ENCODE measurements at places on chromosomes 16 and 17. TPM values are rescaled to one million over a fixed set of nuclear protein-coding genes. Genes with fewer than 3 reads are reported as not detected.

DNA sequence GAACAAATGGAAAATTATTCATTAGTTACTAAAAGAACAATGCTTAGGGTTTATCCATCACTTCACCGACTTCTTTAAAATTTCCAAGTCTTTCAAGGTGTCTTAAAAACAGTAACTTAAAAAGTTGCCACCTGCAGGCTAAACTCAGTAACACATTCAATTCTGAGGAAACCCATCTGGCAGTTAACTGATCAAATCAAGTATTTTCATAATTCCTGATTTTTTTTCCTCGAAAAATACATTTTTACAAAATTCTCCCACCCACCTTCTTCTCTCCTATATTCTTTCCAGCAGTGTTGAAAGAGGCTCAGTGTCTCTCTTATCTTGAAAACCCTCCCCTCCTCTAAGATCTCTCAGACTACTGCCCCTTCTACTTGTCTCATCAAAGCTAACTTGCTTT is 29.9 kb downstream of the PARN start:
- no peak for DNase-seq

- DNase-seq = no peak
These were observed 97.8 kb downstream of the CLEC16A start for GRCh38 chr16:11042191-11042590.

GRCh38 chr16:21646091-21646490 is 6.3 kb downstream of the IGSF6 start:
- DNase-seq = no peak

GRCh38 chr16:82119405-82119804 is 50.6 kb downstream of the MPHOSPH6 start:
- DNase-seq = no peak

DNA sequence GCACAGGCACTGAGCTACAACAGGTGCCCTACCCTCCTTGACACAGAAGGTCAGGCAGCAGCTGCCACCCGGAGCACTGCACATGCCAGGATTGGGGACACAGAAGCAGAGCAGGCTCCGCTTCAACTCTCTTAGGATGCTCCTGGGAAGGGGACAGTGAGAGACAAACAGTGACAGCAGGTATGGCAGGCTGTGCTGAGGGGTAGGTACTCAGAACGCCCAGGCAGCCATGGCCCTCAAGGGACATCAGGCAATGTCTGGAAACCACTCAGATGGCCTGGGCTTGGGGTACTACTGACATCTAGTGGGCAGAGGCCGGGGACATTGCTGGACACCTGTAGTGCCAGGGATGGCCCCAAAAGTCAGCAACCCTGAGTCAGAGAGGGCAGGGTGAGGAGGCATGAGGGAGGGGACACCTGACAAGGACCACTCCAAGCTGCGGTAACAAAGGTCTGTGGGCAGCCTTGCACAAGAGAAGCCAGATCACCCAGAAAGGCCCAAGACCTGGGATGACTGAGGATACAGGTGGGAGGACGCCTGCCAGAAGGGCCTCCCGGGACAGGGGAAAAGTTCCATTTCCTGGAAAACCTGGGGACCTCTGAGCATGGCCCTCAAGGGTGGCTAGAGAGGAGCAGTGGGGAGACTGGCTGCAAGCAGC is 21.2 kb downstream of the PEMT start:
- peak; percentile 63 for DNase-seq

DNA sequence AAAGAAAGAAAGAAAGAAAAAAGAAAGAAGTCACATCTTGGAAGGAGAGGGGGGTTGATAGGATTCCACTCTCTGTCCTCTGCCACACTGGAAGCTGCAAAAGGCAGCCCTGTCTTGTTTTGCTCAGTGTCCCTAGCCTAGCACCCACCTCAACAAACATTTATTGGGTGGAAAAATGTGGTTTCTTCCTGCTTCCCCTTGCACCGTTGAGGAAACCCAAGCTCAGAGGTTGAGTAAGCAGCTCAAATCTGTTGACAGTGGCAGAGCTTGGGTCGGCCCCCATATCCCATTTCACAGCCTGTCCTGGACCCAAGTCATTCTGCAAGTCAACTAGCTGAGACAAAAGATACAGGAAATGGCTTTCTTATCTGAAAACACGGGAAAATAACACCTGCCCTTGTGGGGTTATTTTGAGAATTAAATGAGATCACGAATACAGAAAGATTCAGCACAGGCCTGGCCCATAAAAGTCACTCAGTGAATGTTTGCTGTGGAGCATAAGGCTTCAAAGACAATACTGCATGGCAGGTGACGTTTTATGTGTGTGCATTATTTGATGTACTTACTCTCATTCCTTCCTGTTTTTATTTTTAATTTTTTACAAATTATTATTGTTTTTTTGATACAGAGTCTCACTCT is 63.6 kb downstream of the SCNN1B start:
- DNase-seq = no peak

DNA sequence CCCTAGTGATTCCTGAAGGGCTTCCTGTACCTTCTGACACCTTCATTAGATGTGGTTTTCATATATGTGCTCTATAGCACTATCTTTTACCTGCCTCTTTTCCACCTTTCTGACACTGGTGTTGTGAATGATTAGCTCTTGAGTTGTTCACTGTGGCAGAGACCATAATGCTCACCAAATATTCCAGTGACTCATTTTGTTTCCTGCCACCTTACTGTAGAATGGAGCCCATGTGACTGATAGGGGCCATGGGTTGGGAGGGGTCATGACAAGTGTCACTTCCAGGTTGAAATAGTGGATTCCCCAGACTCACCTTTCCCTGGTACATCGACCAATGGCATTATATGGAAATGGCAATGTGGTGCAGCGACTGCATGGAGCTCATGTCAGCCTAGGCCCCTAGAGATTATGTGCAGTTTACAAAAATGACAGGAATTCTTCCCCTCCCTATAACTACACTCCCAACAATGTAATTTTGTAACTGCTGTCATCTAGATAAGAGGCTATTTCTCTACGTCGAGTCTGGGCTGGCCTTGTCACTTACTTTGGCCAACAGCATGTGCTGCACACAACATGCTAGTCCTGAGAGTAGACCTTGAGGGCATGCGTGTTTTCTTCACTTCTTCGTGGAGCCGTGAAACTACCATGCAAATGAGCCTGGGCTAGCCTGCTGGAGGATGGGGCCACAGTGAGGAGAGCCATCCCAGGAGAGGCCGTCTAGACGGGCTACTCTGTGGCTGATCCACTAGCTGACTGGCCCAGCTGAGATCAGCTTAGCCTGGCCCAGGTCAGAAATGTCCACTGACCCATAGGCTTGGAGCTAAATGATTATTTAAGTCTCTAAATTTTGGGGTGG is 409.5 kb downstream of the CA10 start:
- DNase-seq = no peak

DNA sequence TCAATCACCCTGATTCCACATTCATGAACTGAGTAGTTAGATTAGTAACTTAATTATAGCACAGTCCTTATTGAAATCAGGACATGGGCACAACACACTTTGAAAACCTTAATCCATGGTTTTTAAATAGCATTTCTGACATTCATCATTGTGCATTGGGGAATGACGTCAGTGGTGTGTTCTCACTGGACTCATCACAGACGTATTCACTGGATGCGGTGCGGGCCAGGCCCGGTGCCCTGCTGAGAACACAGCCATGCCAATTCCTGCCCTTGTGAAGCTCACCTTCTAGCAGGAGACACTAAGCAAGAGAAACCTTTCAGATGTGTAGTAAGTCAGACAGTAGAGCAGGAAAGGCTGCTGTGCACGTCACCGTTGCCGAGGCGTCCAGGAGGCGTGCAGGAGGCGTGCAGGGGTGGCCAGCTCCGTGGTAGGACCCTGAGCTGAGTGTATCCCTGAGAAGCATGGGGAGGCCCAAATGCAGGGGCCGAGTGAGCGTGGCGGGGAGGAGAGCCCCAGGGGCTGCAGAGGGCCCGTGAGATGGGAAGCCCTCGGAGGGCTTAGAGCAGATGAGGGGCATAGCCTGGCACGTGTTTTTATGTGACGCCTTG is 12.9 kb downstream of the BANP start:
- DNase-seq = no peak

- DNase-seq = no peak
These were observed 56.4 kb upstream of the FAM20A start for GRCh38 chr17:68657576-68657975.

- no peak for DNase-seq
These were observed 2.5 kb downstream of the PRAC2 start for GRCh38 chr17:48725288-48726064.

DNA sequence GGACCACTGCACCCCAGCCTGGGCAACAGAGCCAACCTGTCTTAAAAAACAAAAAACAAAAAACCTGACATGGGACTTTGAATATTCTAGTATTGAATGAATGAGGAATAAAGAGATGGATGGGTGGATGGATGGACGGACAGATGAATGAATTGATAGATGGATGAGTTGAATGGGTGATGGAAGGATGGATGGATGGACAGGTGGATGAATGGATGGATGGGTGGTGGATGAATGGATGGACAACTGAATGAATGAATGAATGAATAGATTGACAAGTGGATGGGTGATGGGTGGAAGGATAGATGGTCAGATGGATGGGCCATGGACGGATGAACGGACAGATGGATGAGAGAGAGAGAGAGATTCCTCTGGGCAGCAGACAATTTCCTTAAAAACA is 22.8 kb upstream of the CEP20 start:
- DNase-seq = no peak

GRCh38 chr17:774313-774584 is 7.8 kb downstream of the GLOD4 start:
- no peak for DNase-seq

DNA sequence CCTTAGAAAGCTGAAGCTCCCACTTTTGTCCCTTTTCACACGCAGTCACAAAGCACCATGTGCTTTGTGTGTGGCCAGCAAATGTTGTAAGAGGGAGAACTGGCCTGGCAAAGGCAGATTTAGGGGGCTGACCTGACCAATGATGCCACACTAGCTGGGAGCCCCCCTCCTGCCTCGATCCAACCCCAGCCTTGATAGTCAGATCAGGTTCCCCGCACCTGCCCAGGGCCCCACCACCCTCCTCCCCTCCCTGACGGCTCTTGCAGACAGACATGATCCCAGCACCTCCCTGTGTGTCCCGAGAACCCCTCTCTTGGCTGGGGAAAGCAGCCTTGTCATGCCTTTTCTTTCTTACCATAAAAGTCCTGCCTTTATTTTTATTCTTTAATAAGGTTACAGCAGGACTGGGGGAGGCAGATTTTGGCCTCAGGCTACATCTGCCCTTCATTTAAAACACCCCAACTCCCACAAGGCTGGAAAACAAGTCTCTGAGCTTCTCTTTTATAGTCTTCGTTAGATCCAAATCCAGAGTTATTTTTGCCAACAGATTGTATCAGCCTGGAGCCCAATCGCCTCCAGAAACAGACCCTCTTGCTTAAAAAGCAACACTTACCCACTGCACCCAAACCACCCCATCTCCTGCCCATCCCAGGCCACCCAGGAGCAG is 201.8 kb upstream of the CDH5 start:
- no peak for DNase-seq

- DNase-seq = no peak
These were observed 21.6 kb upstream of the MSI2 start for GRCh38 chr17:57234739-57235092.

- DNase-seq = no peak
These were observed 141.5 kb upstream of the MED13 start for GRCh38 chr17:62206550-62206949.

- no peak for DNase-seq
These were observed 41.1 kb upstream of the CDH13 start for GRCh38 chr16:82585675-82586074.

- no peak for DNase-seq
These were observed 8.9 kb upstream of the TMEM220 start for GRCh38 chr17:10738521-10739258.

- DNase-seq = no peak
These were observed 223.6 kb upstream of the CIBAR2 start for GRCh38 chr16:85335584-85336491.

- DNase-seq = no peak
These were observed 52.1 kb downstream of the COPRS start for GRCh38 chr17:31806921-31807320.

DNA sequence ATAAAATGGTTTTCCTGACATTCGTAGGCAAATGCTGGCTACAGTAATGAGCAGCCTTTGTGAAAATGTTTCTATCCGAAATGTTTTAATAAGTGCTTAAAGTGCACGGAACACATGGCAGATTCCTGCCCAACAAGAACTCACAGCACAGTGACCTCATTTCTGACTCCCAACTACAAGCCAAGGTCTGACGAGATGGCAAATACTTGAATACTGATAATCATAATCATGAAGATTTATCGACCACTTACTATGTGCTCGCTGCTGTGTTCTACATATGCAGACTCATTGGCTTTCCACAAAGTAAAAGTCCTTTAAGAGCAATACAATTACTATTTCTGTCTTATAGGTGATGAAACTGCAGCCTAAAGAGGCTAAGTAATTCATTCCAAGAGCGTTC is 238.1 kb upstream of the CDH5 start:
- no peak for DNase-seq

GRCh38 chr17:47289302-47289701 is 34.5 kb upstream of the EFCAB13 start:
- DNase-seq = no peak

DNA sequence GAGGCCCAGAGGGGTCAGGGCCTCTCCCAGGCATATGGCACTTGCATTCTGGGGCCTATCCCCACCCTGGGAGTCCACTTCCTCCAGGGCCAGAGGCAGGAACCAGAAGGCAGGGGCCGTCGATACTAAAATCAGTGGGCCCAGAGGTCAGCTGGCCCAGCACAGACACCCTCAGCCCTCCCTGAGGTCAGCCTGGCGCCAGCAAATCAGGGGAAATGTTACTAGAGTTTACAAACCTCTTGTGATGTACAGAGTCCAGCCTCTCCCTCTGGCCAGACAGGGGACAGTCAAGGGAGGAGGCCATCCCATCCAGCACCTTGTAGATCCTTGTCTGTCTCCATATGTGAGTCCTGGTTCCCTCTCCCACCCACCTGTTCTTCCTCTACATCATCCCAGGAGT is 10.8 kb downstream of the CDH5 start:
- no peak for DNase-seq

DNA sequence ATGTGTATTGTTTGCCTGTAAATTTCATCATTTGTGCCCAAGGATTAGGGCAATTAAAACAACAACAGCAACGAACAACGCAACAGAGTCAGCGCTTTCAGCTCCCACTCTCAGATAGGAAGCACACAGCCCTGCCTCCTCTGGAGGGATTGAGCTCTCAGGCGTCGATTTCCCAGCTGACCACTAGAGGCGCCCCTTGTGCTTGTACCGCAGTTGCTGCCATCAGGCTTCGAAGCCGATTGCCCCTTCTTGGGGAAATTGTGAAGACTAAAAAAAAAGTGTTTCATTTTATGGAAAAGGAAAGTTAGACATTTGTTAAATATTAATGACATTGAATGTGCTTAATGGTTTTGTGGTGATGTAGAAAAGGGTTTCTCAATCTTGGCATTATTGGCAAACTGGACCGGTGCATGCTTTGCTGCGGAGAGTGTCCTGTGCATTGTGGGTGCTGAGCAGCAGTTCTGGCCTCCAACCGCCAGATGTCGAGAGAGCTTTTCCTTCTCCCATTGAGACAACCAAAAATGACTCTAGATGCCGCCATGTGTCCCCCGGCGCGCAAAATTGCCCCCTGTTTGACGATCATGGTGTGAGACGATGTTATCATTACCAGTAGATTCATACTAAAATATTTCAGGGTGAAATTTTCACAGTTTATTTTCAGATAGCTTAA is 650.4 kb upstream of the RBFOX1 start:
- DNase-seq = peak; percentile 18

Gene CCL1
- total RNA-seq = not detected

Gene GRIN2A
- total RNA-seq = 6.5 TPM

Gene TOX3
- not detected for total RNA-seq

Gene ELMO3
- total RNA-seq = 1.0 TPM

Gene EVI2A
- total RNA-seq = 5.9 TPM

Gene CFDP1
- total RNA-seq = 32.7 TPM

Gene TMEM101
- 17.5 TPM for total RNA-seq

Gene ENPP7
- total RNA-seq = not detected

Gene CACNA1H
- 6.0 TPM for total RNA-seq

Gene ELOB
- 262 TPM for total RNA-seq

Gene NTN1
- 99.9 TPM for total RNA-seq

Gene FBXL16
- total RNA-seq = 0.32 TPM

All from left cardiac atrium (tissue), 4 donors.